ENCODE measurements at places on chromosomes 7 and 10. TPM values are rescaled to one million over a fixed set of nuclear protein-coding genes. Genes with fewer than 3 reads are reported as not detected.

- DNase-seq: no peak
Measured at GRCh38 chr10:13686331-13686752, 99.6 kb downstream of the PRPF18 start.

- DNase-seq: peak; percentile 71
Measured at GRCh38 chr10:4127518-4128315, 342.7 kb upstream of the KLF6 start.

DNA sequence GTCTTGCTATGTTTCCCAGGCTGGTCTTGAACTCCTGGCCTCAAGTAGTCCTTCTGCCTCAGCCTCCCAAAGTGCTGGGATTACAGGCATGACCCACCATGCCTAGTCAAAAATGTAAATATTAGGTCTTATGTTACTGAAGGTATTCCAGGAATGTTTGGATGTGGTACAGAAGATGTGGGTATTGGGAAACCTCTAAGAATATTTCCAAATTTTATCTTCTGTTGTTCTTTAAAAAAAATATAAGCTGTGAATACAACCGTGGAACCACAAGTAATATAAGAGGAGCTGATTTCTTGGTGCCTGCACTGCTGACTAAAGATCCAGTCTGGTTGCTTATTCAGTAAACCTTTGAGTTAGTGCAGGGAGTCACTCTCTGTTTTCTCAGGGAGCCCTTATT, 178.3 kb downstream of the AUTS2 start:
- DNase-seq: no peak

DNA sequence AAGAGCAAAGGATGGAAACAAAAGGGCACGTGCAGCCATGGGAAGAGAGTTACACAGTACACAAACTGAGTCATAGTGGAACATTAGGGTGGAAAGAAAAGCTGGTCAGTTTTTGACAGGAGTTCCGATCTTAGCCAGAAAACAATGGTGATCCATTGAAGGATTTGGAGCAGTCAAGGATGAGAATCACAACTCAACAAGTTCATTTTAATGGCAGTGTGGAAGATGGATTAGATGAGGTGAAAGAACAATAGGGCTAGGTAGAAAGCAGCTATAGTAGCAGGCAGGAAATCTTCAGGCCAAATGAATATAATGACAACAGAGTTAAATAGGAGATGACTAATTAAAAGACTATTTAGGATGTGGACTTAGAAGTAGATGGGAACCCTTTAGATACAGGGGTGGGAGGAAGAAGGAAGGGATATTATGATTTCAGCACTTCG, 136.3 kb downstream of the DOCK4 start:
- no peak for DNase-seq

DNA sequence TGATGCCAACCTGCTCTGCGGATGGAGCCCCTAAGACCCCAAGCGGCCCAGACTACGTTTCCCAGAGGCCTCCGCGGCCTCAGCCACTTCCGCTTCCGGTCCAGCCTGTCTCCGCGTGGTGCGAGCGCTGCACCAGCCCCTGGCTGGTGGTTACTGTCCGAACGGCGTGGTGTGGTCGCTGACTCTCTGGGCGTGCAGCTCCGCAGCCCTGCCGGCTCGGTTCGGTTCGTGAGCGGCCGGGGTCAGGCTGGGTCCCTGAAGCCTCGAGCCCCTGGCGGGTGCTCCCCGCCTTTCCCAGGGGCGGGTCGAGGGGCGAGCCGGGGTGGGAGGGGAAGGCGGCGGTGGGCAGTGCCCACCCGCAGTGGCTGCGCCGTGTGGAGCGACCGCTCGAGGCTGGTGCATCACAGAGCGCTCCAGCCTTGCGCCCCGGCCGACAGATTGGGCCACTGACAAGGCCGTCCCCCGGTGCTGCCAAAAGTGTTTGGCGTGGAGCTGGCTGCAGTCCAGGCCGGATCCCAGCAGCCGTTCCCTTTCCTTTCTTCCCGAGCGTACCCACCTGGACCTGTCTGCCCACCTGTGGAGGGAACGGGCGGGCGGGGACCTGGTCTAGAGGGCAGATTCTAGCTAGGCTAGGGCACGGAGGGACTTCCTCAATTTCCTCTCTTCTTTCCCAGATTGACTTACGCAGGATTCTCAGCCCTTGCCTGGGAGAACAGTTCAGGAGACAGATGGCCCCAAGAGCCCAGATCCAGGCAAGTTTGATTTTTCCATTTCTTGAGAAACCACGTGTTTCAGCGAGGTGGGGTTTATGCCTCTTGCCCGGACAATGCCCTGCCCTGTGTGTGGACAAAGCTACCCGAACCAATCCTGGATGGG, at the start of gene ZNF485:
Gene ZNF485, plus strand, starts transcription at position 116 of the 876 bp plus-strand sequence. Its CDS starts 613 bp downstream, at position 729.
- DNase-seq: no peak

DNA sequence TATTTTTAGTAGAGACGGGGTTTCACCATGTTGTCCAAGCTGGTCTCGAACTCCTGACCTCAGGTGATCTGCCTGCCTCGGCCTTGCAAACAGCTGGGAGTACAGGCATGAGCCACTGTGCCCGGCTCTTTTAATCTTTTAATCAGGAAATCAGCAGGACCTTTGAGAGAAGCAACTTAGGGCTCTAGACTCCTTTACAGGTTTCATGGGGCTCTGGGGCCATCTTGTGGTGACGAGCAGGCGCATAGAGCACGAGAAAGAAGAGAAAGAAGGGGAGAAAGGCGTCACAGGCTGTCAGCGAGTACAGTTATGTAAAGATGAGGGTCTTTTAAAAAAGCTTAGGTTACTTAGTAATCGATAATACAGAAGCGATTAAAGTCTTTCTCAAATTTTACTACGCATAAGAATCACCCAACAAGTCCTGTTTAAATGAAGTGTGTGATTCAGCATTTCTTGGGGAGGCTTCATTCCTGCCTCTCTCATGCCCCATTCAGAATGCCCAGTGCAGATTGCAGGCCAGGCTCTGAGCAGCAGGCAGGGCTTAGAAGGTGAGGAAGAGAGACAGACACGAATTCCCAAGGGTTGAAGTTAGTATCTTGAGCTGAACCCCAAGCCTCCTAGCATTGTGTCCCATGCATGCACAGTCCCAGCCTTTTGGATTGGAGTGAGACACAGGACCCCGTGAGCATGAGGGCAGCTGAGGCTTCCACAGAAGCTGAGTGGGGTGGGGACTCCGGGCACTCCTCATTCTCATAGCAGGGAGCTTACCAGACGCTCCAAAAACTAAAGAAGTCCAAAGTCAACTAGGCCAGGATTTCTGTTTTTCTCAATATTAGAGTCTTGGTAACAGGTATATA, 23.6 kb upstream of the PFKP start:
- no peak for DNase-seq

DNA sequence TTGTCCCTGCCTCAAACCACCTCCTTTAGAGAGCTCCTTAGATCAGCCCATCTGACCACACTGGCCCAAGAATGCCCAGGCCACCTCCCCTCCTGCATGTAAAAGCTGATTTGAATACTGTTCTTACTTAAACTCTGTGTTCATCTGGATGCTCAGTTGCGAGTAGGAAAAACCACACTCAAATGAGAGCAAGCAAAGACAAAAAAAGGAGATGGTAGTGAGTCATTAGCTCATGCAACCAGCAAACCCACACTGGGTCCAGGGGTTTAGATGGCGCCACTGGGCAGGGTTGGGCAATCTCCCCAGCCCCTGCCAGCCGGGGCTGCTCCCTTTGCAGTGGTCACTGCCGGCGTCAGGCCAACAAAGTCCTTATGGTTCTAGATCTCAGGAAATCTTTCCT, 32.7 kb downstream of the TSPAN15 start:
- no peak for DNase-seq

DNA sequence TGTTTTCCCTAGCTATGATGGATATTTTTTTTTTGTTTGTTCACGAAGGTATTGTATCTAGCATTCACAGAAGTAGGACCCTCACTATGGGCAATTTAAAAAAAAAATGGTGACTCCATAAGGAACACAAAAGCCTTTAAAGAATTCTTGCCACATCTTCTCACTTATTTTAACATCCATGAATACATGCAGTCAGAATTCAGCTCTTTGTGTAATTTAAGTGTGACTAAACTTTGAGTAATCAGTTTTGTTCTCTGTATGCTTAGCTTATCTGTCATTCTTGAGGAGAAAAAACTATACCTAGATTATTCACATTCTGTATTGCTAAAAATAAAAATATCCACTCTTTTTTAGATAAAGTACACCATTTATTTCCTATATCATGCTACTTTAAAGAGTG, 313.2 kb upstream of the KCND2 start:
- no peak for DNase-seq

- peak; percentile 41 for DNase-seq
Measured at GRCh38 chr7:17492437-17492836, 194.0 kb downstream of the AHR start.

The FLNC gene
- 0.21 TPM for total RNA-seq

The PPP1R17 gene
- total RNA-seq: not detected

GRCh38 chr7:109983618-109984017, 1107.3 kb upstream of the LRRN3 start:
- DNase-seq: no peak

The NRG3 gene
- total RNA-seq: 0.41 TPM

The ENKUR gene
- not detected for total RNA-seq

DNA sequence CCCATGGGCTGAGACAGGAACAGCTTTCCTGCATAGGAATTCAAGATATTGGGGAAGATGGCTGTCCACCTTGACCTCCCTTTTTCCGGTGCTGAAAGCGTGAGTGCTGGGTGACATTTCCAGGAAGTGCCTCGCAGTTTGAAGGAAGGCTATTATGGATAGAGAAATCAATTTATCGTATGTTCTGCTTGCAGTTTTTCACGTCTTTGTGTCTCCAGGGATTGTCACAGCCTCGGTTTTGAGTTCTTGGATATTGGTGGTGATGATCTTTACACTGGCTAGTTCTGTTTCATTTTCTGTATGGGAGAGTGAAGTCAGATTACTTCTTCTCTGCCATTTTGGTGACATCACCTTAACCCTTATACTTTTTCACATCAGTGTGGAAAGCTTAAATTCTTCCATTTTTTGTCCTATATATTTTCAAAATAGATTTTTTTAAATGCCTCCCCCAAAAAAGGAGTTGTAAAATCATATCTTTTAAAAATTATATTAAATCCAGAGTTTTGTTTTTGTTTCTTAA, 102.5 kb upstream of the APBB1IP start:
- no peak for DNase-seq

DNA sequence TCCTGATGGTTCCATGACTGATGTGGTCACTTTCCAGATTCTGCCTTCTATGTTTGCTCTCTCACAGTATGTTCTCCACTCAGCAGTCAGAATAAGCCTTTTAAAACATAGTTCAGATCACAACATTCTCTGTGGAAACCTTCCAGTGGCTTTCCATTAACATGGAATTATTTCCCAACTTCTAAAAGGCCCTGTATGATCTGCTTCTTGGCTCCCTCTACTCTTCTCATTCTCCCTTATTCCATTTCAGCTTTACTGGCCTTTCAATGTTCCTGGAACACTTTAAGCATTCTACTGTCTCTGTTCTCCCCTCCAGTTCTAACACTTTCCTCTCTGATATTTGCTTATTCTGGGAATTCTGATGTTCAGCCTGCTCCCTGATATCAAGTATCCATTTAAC, 325.6 kb downstream of the THSD7A start:
- no peak for DNase-seq

- DNase-seq: no peak
Measured at GRCh38 chr7:54699715-54700114, 59.3 kb downstream of the SEC61G start.

The UPK3B gene
- total RNA-seq: 1.3 TPM

The AGR3 gene
- total RNA-seq: not detected

- no peak for DNase-seq
Measured at GRCh38 chr7:105759670-105760550, 116.5 kb downstream of the ATXN7L1 start.

- no peak for DNase-seq
Measured at GRCh38 chr7:45691155-45691656, 117.0 kb downstream of the ADCY1 start.

- DNase-seq: no peak
Measured at GRCh38 chr10:126736727-126737126, 66.2 kb upstream of the C10orf90 start.

- no peak for DNase-seq
Measured at GRCh38 chr7:150722431-150722931, 6.1 kb downstream of the GIMAP1 start.

GRCh38 chr7:109261781-109262180, 692.1 kb downstream of the DNAJB9 start:
- no peak for DNase-seq

The TECPR1 gene
- 16.8 TPM for total RNA-seq

DNA sequence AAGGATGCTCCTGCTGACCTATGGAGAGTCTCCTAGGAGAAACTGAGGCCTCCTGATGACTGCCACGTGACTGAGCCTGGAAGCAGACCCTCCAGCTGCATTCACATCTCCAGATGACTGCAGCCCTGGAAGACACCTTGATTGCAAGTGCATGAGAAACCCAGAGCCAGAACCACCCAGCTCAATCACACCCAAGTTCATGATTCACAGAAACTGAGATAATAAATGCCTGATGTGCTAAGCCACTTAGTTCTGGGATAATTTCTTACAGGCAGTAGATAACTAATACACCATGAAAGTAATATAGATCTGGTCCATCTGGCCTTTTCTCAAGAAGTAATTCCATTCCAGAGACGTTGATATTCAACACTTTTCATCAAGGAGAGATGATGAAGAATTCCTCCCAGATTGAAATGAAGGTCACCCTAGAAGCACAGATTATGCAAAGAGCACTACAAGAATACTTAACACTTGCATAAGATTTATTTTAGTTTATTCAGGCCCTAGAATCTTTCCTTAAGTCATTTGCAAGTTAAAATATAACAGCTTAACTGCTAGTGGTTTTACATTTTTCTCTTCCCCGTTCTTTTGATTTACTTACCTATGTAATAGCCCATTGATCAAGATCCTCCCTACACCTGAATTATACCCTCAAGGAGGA, 208.2 kb upstream of the INHBA start:
- DNase-seq: no peak

GRCh38 chr7:159019111-159019510, 125.6 kb downstream of the VIPR2 start:
- DNase-seq: no peak

GRCh38 chr10:121988361-121989324, at the start of gene TACC2:
TACC2 (plus strand) TSS chr10:121989163; CDS start chr10:122021982, 32,819 bp downstream.
- no peak for DNase-seq

GRCh38 chr7:87435546-87435945, 39.9 kb downstream of the ABCB4 start:
- no peak for DNase-seq

DNA sequence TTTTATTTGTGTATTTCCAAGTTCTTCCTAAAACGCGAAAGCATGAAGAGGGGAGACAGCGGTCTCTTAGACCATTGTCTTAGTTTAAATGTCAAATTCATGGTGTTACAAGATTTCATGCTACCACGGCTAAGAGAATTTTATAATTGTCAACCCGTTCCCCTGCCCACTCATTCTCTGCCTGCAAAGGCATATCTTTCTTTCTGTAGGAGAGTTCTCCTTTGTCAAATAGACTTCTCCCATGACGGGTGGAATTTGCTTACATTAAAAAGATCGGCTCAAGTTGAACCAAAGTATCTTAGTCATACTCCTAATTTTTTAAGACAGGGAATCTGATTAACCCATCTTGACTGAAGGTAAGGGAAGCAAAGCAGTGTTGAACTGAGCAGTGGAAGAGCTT, 539.2 kb downstream of the REEP3 start:
- DNase-seq: no peak

- DNase-seq: no peak
Measured at GRCh38 chr10:24390746-24391145, 181.8 kb downstream of the KIAA1217 start.

The TEX47 gene
- not detected for total RNA-seq
